WERI-Rb-1 (cell line): ENCODE measurements at places on chromosomes 1 and 21.
A peak's percentile ranks its signal among the peaks of the same experiment; 100 is the strongest.

GRCh38 chr1:235328271-235329138 lies at the start of gene GGPS1:
TSS of gene GGPS1 (plus strand) at chr1:235328570. CDS start at chr1:235335265, 6,695 bp downstream.
- peak; percentile 100 for DNase-seq

GRCh38 chr1:31581821-31582810 lies 5.8 kb downstream of the TINAGL1 start:
- no peak for DNase-seq

GRCh38 chr1:75671708-75672107 lies 52.8 kb upstream of the ACADM start:
- DNase-seq = no peak

DNA sequence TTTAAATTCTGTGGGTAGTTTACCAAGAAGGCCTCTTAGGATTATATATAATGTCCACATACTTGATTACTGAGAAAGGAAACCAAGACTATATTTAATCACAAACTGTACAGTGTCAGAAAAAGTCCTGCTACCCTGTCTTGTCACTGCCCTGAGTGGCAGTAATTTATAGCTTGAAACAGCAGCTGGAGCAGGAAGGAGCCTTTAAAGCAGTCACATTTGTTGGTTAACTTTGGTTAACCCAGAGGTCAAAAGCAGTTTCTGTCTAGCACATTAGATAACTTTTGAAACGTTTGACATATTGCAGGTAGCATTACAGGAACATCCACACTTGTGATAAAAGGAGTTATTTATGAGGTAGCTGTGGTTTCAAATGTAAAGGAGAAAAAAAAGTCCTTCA lies 161.7 kb downstream of the ROR1 start:
- no peak for DNase-seq

DNA sequence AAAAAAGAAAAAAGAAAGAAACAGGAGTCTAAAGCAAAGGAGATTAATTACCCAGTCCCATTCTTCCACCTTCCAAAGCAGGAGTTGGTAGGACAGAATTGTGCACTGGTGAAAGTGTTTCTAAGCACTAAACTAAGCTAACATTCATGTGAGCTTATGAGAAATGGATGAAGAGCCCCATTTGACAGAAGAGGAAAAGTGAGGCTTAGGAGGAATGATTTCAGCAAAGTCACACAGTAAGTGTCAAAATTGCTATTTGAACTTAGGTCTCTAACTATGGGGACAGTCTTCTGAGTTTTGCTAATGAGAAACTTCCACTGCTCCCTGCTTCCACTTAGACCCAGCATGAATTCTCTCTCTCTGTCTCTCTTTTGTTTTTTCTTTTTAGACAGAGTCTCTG lies 18.7 kb downstream of the LCK start:
- DNase-seq = no peak

DNA sequence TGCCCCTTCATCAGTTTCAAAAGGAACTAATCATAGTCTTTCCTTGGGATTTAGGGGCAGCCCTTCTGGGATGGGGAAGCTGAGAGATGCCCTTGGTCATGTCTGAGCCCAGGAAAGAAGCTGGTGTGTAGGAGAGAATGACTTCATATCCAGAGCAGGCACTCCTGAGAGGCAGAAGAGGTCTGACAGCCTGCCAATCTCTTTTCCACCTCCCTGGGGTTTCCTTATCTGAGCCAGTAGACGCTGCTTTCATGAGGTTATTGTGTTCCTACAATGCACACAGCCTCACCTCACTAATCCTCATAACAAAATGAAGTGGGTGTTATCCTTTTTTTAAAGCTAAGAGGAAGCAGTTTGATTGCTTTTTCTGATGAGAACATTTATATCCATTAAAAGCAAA lies 14.1 kb downstream of the ROR1 start:
- peak; percentile 22 for DNase-seq

GRCh38 chr1:101314244-101314643 lies 77.4 kb downstream of the S1PR1 start:
- DNase-seq = no peak

GRCh38 chr1:171801487-171801891 lies 20.0 kb downstream of the METTL13 start:
- no peak for DNase-seq

- DNase-seq = no peak
These were observed 14.7 kb upstream of the MYSM1 start for GRCh38 chr1:58714544-58714943.

GRCh38 chr1:153698020-153698922 lies 19.8 kb downstream of the NPR1 start:
- no peak for DNase-seq

DNA sequence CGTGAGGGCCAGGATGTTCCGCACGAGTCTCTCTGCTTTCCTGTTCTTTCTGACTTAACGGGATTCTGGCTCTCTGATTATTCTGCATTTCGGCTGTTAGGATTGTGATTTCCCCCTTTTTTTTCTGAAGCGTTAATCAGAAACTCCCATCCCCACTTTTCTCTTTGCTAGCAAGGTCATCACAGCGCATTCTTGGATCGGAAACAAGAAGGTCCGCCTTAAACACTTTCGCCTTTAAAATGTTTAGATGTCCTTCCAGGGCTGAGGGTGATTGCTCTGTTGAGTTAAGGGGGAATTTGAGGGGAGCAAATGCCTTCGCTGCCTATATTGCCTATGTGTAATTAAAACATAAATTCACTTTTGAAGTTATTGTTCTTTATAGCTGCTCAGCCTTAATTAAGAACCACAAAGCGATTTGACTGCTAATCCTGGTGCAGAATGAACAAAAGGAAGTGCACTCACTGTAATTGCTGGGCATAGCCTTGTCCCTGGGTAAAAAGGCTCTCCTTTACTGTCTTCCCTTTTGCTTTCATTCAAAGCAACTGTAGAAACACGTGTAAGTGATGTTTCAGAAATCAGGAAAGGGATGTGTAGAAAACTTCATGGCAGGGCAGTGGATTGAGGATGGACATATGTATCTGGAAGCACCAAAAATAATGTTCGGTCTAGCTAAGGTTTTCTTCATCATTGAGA lies 1.2 kb downstream of the LAMC1 start:
- no peak for DNase-seq

GRCh38 chr21:14699433-14700407 lies 153.6 kb upstream of the SAMSN1 start:
- no peak for DNase-seq

GRCh38 chr1:242447689-242448088 lies 76.8 kb downstream of the PLD5 start:
- DNase-seq = no peak

- no peak for DNase-seq
These were observed 1.7 kb upstream of the NADK start for GRCh38 chr1:1779691-1780597.

- DNase-seq = no peak
These were observed 177.1 kb upstream of the EDN2 start for GRCh38 chr1:41661428-41662060.

DNA sequence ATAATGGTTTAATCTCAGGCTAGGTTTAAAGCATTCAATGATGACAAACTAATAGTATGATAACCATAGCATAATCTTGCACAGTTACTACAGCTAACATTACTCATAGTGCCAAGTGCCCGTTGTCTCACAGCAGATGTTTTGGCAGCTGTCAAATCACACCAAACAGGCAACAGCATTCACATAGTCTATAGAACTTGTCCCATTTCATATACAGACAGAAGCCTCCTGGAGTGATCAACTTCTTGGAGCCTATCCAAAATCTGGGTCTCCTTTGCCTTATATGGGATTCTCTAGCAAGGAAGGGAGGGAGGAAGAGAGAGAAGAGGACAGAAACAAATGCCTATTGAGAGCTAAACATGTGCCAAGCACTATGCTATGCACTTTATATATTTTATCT lies 250.6 kb upstream of the ZP4 start:
- no peak for DNase-seq

DNA sequence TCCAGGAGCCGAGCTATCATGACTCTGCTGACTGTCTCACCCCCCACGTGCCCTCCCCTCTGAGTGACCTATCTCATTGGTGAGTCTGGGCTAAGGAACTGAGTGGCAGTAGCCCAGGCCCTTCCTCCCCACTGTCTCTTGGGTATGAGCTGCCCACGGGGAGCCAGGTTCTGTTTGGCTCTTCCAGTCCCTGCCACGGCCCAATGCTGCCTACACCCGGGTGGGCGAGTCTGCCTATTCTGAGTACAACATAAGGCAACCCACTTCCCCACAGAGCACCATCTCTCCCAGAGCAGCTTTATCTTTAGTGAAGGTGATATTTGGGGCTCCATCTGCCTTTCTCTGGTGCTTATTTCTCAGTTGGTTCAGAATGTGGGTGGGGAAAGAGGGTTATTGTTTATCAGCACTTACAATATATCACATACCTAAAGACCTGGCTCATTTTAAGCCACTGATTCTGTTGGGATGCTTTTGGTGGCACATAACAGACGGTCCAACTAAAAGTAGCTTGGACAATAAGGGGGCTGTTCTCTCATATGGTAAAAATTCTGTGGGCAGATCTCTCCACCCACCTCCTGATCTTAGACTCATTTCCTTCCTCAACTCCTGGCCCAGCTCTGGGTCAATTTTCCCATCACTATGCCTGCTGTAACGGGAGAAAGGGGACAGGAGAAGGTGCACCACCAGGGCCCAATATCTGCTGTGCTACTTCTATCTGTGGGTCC lies 27.7 kb upstream of the VWA5B1 start:
- DNase-seq = no peak

DNA sequence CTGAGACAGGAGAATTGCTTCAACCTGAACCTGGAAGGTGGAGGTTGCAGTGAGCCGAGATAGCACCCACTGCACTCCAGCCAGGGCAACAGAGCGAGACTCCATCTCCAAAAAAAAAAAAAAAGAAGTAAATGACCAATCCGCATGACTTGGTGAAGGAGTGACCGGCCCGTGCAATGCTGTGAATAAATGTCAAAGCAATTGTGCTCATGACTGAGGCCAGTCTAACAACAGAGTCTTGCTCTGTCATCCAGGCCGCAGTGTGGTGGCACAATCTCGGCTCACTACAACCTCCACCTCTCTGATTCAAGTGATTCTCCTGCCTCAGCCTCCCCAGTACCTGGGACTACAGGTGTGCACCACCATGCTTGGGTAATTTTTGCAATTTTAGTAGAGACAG lies 27.8 kb upstream of the SLC19A1 start:
- DNase-seq = peak; percentile 2

GRCh38 chr1:184110272-184111204 lies 59.0 kb downstream of the TSEN15 start:
- DNase-seq = no peak

DNA sequence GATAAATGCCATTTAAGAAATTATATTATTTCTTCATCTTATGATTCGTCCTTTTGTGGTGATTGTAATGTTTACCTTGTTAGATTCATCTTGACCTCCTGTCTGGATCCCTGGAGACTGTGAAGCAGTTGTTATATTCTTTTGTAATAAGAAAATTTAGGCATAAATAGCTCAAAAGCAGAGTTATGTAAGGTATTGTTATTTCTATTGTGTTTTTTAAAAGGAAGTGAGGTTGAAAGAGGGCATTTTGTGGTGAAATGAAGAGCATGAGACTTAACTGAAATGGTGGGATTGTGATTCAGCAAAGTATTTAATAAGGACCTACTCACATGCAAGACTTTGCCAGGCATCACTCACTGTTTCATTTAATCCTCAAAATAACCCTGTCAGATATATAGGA lies 104.0 kb downstream of the PDE4B start:
- DNase-seq = no peak

- DNase-seq = peak; percentile 7
These were observed 165.1 kb upstream of the CACNA1E start for GRCh38 chr1:181318022-181318857.

GRCh38 chr1:185042737-185043136 lies 2.6 kb upstream of the RNF2 start:
- no peak for DNase-seq

- no peak for DNase-seq
These were observed 31.8 kb upstream of the JUN start for GRCh38 chr1:58815686-58816071.

- no peak for DNase-seq
These were observed 5.2 kb downstream of the SLAMF1 start for GRCh38 chr1:160641323-160642280.

DNA sequence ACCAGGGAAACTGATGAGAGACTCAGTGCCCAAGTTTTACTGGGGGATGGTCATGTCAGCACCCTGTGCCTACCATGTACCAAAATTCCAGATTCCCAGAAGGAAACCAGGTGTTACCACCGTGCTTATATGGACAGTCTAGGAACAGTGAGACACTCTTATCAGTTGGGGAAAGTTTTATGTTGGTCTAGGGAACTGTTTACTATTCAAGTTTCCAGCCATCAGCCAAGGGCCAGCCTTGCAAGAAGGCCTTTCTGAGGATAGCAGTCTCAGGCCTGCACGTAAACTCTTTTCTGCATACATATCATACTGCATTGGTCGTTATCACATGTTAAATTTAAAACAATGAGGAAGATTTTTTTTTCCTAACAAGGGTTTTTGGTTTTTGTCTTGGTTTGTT lies 12.6 kb downstream of the TMEM269 start:
- no peak for DNase-seq

- DNase-seq = no peak
These were observed 16.6 kb upstream of the SLC2A5 start for GRCh38 chr1:9086045-9086444.

DNA sequence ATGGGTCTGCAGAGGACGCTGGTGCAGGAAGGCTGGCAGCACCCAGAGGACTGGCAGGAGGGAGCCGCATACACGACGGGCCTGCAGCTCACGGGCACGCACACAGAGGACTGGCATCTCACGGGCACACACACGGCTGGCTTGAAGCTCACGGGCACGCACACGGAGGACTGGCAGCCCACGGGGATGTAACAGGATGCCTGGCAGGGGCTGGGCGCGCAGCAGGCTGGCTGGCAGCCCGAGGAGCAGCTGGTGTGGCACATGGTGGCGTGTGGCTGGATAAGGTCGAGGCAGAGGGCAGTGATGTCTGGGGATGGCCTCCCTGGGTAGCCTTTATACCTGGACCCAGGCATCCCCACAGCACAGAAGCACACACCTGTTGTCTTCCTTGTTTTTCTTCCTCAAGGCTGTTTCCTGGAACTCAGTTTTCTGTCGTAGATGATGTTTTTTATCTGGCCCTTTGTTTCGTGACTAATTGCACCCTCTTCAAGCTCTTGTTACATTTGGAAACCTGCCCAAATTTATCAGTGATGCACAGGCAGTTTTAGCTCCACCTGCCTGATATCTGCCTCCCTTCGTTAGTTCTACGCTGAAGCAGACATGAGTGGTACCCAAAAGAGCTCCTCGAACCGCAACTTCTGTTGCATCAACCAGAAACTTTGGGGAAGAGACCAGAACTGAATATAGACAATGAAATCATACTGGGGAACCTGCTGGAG lies at the start of gene KRTAP12-1:
KRTAP12-1 (minus strand) TSS at position 303 of the 719 bp plus-strand sequence; CDS start at position 263, 40 bp downstream.
- no peak for DNase-seq

DNA sequence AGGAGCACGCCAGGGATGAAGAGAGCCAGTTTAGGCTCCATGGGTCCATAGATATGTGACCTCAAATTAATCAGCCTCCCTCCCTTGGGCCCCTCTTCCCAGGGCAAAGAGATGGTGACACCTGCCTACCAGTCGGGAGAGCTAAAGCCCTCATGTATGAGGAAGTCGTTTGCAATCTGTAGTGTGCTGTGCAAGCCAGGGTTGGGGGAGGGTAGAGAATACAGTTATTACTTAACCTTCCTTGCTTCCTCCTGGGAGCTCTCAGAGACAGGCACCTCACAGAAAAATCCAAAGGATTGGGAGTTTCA lies 4.0 kb downstream of the PGLYRP4 start:
- peak; percentile 14 for DNase-seq
